ENCODE measurements at places on chromosomes 12 and 14.

DNA sequence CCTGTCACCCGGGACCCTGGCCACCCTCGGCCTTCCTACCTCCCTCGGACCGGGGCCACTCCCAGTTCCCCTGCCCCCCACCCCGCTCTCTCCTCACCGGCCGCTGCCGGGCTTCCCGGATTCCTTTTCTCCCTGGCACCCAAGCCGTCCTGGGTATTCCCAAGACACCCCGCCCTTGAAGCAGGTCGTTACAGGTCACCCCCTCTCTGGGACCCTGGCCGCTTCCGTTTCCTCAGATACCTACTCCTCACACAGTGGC lies 493 bp downstream of the NUMB start:
- no peak for DNase-seq

DNA sequence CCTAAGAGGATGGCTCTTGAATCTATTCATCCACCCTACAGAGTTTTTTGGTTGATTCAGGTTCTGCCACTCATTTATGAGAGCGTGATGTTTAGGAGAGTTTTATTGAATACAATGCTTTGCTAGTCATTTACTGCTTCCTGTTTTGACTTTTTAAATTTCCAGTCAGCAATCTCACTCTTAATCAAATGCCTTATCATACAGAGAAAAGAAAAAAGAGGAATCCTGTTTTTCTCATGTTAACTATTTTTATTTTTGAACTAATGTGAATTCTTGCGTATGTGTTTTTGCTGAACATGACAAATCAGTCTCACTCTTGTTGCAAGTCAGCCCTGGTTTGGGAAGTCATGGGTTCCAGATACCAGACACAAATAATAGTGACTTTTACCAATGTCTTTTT lies 22.1 kb upstream of the LGMN start:
- DNase-seq: no peak

DNA sequence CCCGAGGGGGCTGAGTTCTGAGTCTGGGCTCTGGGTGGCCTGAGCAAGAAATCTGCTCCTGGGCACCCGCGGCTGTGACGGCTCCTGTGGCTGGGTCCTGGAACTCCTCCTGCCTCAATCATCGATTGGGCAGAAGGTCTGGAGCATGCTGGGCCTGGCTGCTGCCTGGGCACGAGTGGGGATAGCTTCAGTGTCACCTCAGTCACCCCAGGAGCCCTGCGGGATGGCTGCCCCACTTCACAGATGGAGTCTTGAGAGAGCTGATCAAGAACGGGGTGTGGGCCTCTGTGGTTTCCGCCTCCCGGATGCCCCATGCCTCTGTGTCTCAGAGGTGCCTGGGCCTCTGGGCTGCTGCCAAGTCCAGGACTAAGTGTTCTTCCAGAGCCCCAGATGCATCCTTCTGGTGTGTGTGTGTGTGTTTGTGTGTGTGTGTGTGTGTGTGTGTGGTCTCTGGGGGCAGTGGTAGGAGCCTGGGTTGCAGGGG lies 185.6 kb upstream of the C14orf180 start:
- DNase-seq: no peak

- DNase-seq: peak; percentile 78
These were observed 3.7 kb upstream of the SETD1B start for GRCh38 chr12:121799842-121800693.

- DNase-seq: no peak
These were observed 63.4 kb downstream of the GALNT4 start for GRCh38 chr12:89461190-89461589.

DNA sequence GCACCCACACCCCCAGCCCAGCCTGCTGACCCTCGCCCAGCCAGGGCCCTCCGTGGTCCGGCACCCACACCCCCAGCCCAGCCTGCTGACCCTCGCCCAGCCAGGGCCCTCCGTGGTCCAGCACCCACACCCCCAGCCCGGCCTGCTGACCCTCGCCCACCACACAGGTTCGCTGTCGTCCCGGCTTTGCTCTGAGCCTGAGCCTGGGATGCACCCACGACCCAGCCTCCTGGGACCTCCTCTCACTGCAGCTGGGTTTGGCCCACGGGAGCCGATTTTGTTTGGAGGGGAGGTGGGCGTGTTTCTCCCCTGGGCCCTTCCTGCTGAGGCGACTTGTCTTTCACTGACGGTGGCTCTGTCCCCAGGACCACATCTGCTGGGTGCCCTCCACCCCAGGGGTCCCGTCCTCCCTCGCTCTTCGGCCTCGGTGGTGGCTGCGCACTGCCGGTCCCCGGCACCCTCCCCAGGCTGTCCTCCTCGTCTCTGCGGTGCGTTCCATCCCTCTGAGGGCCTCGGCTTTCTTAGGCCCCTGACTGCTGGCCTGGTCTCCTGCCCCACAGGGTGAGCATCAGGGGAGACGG lies 83.8 kb downstream of the GALNT9 start:
- DNase-seq: no peak

DNA sequence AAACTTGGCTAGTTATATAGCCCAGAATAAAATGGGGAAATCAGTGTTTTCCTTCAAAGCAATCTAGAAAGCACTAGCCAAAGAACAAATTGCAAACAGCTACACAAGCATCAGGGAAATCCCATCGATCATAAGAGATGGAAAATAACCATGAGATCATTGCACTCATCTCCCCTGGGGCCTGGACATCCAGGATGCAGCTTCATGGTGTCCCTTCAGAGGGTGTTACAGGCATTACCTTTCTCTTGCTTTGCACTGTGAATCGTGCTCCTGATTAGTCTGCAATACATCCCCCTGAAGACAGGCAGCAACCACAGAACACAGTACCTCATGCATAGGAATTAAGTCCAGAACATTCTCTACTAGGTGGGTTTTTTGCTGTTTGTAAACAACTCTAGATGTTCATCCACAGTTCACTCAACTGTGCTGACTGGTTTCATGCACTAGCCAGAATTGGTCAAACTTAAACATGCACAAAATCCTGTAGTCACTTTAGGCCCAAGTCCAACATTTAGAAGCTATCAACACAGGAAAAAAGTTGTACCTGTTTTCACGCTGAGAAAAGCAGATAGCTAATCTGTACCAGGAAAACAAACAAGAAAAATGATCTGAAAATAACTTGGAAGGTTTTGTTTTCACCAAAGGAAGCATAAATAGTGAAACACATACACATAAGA lies 120.1 kb downstream of the ZFP36L1 start:
- no peak for DNase-seq

DNA sequence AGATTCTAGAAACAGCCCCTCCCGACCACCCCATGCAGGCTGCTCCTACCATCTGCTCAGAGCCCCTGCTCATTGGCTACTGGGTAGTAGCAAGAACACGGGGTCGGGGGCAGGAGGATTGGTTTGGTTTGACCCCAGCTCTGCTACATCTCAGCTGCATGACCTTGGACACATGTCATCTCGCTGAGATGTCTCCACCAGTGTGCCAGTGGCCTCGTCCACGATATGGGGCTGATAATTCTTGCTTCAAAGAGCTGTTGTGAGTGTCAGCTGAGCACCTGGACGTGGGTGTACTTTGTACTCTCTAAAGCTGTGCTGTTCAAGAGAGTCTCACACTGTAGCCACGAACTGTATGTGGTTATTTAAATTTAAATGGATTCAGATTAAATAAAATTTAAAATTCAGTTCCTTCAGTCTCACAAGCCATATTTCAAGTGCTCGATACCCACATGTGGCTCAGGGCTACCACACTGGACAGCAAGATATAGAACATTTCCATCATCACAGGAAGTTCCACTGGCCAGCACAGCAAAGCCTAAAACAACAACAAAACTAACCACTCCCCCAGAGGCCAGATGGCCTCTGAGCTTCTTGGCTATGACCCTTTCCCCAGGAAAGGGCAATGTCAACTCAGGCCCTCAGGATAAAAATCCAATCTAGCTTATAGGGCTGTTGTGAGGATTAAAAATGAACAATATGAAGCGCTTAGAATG lies 18.6 kb downstream of the LTBP2 start:
- DNase-seq: no peak

- DNase-seq: no peak
These were observed 24.3 kb downstream of the BTBD6 start for GRCh38 chr14:105272623-105273022.

DNA sequence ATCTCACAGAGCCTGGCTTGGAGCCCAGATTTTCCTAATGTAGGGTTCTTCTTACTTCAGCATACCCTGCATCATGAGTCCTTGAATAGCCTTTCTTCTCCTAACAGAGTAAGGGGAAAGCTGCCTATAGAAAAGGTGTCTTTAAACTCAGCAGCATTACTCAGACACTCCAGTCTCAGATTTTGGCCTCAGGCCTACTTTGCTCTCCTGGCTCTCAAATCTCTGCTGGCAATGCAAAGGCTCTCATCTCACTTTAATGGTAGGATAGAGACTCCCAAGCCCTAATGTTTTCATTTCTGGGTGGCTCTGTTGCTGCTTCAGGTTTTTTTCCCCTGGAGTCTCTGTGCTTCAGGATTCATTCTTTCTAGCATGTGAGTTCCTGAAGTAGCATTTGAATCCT lies 9.1 kb upstream of the NKX2-8 start:
- no peak for DNase-seq

DNA sequence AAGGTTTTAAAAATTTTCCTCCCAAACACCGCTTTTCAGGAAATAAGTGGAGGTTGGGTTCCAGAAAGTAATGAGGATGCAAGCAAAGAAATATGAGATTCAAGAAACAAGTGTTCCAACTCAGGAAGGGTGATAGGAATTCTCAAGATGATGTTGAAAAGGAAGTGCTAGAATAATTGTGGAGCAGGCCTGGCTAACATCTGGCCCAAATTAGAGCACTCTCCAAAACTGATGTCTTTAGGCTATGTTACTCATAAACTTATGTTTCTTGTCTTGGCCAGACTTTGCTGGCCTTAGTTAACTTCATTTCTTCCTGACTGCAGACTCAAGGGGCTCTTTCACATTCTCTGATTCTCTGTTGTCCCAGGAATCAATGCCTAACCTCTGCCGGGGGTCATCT lies 116.3 kb downstream of the TMTC3 start:
- no peak for DNase-seq

GRCh38 chr12:24595652-24596235 lies 353.2 kb downstream of the BCAT1 start:
- DNase-seq: no peak

DNA sequence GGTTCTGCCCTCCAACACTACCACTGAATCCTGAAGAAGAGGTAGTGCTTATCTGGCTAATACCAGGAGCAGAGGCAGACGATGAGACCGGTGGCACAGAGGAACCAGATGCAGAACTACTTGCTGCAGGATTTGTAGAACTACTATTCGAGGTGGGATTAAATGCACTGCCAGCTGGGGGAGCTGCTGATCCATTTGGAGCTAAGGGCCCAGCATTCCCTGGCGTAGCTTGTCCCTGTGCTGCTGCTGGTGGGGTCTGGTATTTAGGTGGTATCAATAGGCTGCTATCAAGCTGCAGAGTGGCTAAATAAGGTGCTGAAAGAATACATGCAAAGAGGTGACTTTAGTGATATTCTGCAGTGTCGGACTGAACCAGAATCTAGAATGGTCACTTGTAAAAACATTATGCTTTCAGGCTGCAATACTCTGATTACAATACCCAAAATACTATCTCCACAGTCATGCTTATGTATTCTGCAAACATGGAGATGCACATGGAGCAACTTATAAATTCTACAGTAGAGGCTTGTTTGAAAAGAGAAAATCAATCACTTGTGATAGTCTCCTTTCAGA lies 294.2 kb downstream of the MED13L start:
- no peak for DNase-seq

- DNase-seq: no peak
These were observed 70.2 kb downstream of the BTG1 start for GRCh38 chr12:92075425-92075914.

- no peak for DNase-seq
These were observed 68.6 kb downstream of the ACSS3 start for GRCh38 chr12:81146228-81147225.

- no peak for DNase-seq
These were observed 30.6 kb downstream of the NRDE2 start for GRCh38 chr14:90301122-90301521.

DNA sequence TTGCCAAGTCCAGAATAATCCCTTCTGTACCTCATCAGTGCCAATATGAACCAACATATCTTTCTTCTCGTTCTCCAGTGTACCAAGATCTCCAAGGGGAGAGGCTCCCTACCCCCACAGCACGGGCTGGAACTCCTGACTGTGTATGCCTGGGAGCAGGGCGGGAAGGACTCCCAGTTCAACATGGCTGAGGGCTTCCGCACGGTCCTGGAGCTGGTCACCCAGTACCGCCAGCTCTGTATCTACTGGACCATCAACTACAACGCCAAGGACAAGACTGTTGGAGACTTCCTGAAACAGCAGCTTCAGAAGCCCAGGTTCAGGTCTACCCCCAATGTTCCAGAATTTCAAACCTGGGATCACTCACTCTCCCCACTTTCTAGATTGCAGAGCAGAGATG lies 10.5 kb upstream of the OAS2 start:
- DNase-seq: no peak

DNA sequence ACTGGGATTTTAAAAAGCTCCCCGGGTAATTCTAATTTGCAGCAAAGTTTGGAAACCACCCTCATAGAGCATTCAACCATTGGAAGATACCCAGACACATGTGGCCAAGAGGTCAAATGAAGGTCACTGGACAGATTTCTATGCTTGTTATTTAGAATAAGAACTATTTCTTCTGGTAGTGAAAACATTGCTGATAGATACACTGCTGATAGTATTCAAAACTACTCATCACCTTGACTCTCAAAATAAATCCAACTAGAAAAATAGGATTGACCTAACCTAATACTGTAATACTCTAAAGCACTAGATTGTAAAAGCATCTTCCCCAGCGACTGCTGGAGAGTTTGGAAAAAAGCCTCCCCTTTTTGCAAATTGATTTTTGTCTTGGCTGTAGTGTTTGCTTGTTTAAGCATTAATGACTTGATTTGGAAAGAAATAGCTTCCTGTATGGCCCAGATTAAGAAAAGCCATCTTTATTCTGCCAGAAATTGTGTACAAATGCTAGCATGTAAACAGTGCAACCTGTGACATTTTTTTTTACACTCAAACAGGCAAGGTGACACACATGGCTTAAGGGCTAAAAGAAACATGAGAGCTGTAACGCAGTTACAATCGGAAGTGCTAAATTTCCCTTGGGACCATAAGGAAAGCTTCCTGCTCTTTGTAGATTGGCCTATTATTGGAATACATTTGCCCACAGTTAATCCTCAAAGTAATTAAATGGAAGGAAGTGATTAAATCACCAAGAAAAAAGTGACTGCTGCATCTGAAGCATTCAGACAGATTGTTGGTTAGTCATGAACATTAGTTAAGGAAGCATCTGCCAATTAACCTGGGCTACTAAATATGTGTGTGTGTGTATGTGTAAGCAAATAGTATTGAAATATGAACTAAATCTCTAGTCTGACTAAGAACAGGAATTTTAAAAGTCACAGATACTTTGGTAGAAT lies 356.5 kb upstream of the ATP2B1 start:
- no peak for DNase-seq

DNA sequence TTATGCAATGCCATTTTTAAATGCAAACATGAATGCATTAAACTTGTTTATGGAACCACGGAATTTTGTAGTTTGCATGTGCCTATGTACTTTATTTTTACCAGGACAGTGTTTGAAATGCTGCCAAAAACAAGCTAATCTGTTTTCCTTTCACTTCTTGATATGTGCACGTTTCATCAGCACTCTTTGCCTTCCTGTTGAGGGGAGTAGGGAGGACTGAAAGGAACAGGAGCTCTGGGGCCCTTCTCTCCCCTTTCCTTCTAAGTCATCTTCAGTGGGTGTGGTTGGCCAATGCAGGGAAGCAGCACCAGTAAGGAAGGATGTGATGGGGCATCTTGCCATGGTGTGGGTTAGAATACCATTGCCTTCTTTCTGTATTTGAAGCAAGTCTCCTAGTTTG lies 12.1 kb upstream of the PPP4R4 start:
- DNase-seq: no peak

- no peak for DNase-seq
These were observed 31.9 kb downstream of the FZD10 start for GRCh38 chr12:130194154-130194553.

- no peak for DNase-seq
These were observed 193.8 kb downstream of the SYT1 start for GRCh38 chr12:79058342-79058741.

Data from omental fat pad (tissue), 4 donors.